ENCODE measurements at places on chromosomes 1 and 21.
A peak's percentile ranks its signal among the peaks of the same experiment; 100 is the strongest.

DNA sequence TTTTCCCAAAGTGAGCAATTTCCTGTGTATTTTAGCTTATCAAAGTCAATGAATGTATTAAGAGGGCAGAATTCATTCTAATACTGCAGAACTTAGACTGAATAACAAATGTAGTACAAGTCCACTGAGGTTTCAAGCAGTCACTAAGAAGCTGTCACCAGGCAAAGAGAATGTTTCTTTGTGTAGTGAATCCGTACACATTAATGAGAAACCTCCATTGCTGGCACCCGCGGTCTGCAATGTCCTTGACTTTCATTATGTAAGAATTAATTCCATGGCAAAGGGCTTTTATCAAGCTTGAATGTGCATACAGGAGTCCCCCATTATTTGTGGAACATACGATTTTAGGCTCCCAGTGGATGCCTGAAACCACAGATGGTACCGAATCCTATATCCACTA, 719.5 kb upstream of the TMPRSS15 start:
- no peak for DNase-seq

- no peak for DNase-seq
Measured at GRCh38 chr1:16111771-16112595, 38.5 kb upstream of the FAM131C start.

- no peak for DNase-seq
Measured at GRCh38 chr1:112247961-112248360, 148.1 kb upstream of the CTTNBP2NL start.

GRCh38 chr1:204089044-204089751, 16.3 kb downstream of the SOX13 start:
- peak; percentile 35 for DNase-seq

DNA sequence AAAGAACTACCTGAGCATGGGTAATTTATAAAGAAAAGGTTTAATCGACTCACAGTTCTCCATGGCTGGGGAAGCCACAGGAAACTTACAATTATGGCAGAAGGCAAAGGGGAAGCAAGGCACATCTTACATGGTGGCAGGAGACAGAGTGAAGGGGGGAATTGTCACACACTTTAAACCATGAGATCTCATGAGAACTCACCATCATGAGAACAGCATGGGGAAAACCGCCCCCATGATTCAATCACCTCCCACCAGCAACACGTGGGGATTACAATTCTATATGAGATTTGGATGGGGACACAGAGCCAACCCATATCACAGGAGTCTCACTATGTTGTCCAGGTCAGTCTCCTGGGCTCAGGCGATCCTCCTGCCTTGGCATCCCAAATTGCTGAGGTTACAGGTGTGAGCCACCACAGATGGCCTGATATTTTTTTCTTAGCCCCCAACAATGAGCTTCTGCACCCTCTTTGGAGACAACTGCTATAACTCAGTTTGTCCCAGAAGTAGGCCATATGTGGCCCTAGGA, 22.5 kb upstream of the MORC3 start:
- DNase-seq, result no peak

- DNase-seq, result peak; percentile 91
Measured at GRCh38 chr1:66282343-66282852, 251.6 kb upstream of the SGIP1 start.

DNA sequence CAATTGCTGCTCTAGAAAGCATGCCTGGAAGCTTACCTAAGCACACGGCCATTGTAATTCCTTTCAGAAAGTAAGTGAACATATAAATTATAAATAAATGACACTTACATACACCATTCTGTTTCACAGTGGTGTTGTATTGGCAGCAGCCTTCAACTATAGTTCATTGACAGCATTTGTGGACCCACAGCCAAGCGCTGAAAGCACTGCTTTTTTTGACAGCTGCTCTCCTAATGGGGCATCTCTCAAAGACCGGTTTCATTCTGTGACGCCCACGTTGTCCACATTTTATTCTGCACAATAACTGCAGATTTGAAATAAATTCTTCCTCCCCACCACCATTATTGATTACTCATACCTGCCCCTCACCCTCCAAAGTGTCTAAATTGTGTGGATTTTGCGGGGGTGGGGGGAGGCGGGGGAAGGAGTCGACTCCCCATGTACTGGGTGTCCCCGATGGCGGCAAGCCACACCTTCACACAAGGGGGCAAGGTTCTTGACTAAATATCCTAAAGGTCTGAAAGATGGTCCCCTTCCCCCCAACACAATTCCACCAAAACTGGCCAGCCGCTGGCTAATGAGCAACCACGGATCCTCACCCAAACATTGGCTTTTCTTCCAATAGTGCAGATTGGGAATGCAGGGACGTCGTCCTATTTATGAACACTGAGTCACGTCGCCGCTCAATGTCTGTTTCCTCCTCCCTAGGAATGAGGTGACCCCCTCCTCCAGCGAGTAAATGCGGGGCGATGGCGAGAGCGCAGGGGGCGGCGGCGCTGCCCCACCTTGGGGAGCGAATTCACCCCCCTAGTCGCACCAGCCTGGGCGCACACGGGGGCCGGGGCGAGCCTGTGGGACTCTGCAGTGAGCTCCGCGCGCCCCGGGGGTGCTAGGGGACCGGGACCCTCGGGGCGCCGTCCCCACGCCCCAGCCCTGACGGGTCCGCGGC, 960 bp downstream of the RCAN1 start:
- peak; percentile 17 for DNase-seq

- DNase-seq, result no peak
Measured at GRCh38 chr21:45464309-45464708, 59.3 kb downstream of the COL18A1 start.

DNA sequence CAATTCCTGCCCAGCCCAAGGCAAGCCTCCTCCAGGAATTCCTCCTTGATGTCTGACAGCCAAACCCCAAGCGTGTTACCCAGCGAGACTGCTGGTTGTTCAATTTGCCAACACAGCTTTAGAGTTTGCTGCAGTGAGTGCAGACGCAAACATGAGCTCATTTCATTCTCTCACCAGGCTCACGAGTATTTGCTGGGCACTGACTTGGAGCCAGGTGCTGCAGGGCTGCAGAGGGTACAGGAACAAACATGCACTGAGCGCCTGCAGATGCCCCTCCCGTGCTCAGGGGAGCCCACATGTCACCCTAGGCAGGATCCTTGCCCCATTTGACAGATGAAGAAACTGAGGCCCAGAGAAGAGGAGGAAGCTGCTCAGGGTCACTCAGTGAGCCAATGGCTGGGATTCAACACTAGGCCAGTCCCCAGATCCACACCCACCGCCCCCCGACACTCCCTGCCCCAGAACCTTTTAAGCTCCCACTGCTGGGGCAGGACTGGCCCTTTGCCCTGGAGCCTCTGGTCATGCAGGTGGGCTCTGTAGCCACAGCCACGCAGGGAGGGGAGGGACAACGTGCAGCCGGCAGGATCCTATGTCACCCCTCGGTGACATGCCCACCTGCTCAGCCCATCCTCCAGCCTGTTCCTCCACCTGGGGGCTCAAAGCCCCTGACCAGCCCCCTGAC, 363.7 kb downstream of the MATN1 start:
- no peak for DNase-seq

DNA sequence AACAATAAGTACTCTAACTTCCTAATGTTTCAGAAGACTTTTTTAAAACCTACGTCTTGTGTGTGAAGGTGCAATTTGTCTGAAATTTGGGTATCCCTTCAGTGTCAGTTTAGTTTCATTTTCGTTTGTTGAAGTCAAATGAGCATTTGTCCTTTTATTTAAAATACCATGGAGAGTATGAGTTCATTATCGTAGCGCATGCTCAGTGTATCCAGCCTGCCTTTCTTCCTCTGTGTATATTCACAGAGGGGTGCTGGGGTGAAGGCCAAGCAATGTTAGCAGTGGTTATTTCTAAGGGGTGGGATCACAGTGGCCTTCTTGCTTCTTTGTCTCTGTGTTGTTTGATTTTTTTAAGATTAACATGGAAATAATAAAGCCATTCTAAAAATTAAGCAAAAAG, 43.2 kb downstream of the CNN3 start:
- peak; percentile 46 for DNase-seq

- DNase-seq, result peak; percentile 86
Measured at GRCh38 chr1:202578001-202578504, 132.2 kb downstream of the SYT2 start.

GRCh38 chr1:178768423-178768822, 43.4 kb downstream of the RALGPS2 start:
- peak; percentile 25 for DNase-seq

DNA sequence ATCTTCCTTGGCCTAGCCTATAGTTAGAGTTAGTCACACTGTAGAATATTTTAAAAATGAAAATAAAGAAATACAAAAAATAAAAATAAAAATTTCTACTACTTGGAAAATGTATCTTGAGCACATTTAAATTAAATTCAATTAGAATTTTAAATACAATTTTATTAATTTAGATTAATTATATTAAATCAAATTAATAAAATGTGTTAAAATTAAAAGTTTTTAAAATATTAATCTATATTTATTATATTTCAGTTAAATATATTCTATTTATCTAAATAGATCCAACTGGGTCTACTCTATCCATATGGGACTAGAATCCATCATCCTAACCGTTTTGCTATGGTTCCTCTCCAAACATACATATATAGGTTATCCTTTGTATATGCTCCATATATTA, 588.3 kb upstream of the TMPRSS15 start:
- no peak for DNase-seq

GRCh38 chr1:210697185-210697584, 368.5 kb downstream of the HHAT start:
- no peak for DNase-seq

DNA sequence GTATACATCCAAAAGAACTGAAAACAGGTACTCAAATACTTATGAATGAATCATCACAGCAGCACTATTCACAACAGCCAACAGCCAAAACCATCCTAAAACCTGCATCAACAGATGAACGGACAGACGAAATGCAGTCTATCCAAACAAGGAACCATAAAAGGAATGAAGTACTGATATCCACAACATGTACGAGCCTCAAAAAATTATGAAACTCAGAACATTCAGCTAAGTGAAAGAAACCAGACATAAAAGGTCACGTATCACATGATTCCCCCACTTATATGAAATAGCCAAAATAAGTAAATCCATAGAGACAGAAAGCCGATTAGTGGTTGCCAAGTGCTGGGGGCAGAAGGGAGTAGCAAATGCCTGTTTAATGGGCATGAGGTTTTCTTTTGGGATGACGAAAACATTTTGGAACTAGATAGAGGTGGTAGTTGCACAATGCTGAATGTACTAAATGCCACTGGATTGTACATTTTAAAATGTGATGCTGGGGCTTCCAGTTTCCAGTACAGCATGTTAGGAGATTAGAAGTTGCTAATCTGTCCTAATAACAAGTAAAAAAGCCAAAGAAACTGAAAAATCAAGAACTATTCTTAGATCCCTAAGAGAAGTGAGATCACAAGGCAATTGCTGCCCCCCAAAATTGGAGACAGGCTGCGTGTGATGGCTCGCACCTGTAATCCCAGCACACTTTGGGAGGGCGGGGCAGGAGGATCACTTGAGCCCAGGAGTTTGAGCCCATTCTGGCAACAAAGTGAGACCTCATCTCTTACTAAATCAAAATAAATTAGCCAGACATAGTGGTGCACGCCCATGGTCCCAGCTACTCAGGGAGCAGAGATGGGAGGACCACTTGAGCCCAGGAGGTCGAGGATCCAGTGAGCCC, 25.3 kb downstream of the CLSTN1 start:
- DNase-seq, result peak; percentile 43

DNA sequence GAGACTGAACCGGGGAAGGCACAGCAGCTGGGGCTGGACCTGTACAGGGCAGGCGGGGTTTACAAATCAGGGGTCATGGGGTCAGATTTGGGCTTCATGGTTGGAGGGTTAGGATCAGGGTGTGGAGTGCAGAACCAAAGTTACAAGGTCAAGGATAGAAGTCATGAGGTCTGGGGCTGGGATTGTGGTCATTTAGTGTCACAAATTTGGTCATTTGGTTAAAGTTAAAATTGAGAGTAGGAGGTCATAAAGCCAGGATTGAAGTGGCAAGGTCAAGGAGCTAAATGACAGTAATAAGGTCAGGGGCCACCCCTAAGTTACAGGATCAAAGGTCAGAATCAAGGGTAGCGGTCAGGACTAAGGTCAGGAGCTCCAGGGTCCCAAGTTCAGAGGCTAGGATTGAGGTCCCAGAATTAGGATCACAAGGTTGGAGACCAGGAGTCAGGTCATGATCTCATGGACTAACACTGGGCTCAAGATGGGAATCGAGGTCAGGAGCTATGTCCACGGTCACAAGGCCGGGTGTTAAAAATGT, 20.4 kb downstream of the SERINC2 start:
- no peak for DNase-seq

DNA sequence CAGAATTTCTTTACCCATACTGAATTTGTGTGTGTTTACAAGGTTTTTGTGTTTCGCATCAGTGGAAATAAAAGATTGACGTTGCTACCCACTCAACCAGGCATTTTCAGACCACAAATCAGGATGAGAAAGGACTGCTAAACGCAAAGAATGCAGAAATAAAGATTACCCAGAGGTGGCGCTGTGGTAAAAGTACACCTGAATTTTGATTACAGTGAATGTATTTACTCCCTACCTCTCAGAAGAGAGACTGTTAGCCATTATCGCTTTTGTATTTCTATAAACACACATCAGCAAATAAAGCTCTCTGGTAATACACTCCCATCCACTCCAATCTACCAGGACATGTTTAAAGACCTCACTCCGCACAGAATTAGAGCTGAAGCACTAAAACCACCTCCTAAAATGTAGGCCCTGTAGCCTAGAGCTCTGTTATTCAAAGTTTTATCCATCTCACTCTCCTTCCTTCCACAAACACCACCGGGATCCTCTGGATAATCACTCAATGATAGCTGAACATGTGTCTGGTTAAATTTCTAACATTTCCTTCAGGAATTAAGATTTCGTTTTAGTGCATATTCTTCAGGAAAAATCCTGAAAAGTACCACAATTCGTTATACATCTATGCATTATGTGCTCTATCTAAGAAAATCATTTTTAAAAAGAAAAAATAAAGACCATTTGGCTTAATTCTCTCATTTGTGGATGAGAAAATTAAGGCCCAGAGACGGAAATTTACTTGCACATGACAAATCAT, 2.5 kb upstream of the LMO4 start:
- peak; percentile 62 for DNase-seq

DNA sequence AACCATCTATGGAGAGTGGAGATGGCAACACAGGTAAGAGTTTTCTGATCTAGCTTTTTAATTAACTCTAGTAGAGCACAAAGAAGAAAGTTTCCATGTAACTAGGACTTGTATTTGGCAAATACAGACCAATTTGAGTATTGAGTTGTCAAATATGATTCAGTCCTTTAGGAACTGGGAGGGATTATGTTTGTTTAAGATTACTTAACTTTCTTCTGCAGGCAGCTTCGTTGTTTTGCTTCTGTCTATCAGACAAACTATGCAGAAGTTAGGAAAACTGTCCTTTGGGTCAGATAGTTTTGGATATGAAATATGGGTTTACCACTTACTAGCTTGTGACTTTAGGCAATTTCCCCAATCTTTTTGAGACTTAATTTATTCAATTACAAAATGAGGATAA, 111.8 kb downstream of the POU2F1 start:
- DNase-seq, result peak; percentile 72

Data from bronchial epithelial cell (primary cell).